ENCODE measurements at places on chromosomes 7 and 10.

GRCh38 chr7:102119213-102119651 is 167.4 kb upstream of the SH2B2 start:
- DNase-seq, result no peak

DNA sequence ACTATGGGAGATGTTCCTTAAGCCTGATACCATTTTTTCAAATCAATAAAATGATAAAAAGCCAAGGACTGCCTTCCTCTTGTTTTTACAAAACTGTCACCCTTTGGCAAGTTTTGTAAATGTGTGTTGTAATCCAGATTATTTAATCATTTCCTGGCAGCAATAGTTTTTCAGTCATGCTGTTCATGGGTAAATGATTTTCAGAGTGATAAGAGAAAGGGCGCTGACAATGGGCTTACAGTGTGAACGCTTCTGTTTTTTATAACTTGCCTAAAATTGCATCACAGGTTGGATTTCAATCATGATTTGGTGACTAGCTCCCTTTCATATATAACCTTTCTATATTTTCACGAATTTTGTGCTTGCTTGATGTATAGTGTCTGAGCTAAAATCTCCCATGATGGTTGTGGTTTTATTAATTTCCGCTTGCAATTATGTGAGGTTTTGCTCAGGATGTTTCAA is 19.0 kb upstream of the DMBT1 start:
- DNase-seq, result no peak

DNA sequence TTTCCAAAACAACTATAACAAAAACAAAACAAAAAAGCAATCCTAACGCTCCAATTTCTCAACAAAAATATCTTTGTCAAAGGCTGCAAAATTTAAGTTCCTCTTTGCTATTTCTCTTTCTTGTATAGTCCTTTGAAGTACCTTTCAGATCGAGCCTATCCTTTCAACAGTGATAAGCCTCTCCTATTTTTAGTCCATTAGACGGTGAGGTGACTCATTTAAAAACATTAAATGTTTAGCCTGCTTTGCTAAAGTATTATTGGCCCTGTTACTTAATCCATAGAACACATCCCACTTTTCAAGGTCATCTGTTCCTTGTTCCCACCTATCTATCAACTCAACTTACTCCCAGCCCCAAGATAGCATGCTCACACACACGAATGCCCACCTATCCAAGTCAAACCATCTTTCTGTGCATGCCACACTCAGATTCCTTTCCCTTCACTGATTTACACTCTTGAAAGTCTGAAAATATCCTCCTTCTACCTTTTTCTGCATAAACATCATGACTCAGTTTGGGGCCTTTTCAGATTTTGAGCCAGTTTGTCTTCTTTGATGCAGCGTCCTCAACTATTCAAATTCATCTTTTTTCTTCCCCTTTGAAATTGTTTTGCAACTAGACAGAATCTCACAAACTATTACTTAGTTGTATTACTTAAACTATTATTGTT is 224.9 kb upstream of the TMEM229A start:
- DNase-seq, result no peak

- DNase-seq, result no peak
Observed at GRCh38 chr10:74117738-74118137, 32.9 kb downstream of the AP3M1 start.

DNA sequence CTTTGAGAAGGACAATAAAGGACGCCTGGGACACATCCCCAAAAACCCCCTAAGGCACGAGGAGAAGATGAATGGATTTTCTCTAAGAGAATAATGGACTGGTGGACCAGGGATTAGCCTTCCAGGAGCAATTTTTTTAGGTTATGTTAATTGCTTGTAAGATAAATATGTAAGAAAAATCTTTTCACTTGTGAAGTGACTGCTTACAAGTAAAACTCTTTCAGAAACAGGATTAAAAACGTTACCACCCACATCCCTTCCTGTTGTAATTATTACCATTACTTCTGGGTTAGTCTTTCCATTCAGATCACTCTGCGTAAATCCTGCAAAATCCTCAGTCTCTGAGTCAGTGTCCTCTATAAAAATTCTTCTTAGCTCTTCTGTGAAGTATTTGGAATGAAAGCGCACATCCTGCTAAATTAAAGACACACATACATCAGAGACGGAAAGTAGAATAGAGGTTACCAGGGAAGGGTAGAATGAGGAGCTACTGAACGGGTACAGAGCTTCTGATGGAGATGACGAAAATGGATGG is 34.3 kb downstream of the CDCA7L start:
- no peak for DNase-seq

DNA sequence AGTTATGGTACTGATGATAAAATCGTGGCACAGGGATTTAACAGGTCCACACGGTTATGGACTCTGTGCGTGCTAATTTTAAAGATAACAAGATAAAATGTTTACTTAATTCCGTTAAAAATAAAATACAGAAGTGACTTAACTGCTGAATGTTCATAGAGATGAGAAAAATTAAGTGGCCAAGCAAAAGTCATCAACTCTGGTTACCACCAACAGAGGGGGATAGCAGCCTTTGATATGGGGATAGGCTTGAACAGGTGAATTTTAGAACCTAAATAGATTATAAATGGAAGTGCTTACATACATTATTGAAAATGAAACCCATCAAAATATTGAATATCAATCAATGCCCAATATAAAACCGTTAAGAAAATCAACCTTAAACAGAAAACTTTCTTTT is 245.0 kb downstream of the WDR37 start:
- DNase-seq, result no peak

GRCh38 chr10:128475686-128476367 is 349.6 kb upstream of the MKI67 start:
- DNase-seq, result no peak

DNA sequence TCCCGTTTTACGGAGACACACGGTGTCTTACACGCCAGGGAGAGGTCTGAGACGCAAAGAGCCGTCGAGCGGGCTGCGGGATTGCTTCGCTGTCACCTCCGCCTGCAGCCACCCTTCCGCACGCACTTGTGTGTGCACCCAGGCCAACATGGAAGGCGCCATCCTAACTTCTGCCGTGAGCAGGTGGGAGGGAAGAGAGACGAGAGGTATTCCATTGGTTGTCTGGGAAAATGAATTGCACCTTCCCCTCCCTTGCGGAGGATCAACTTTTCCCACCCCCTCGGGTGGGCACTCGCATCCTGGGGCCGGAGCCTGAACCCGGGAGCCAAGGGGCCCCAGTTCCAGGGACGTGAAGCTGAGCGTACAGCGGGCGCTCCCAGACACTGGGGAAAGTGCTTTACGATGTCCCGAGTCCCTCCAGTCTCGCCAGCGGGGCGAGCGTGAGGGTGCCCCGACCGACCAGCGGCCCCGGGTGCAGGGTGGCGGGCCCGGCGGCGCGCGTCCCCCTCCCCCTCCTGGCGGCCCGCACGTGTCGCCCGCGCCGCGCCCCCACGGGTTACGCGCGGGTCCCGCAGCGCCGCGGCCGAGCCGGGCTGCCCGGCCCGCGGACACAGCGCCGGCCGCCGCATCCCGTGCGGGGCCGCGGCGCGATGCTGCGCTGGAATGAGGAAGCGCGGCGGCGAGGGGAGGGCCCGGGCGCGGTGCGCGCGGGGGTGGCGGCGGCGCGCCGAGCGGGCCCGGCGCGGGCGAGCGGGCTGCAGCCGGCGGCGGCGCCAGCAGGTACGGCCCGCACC is 984 bp upstream of the IKZF1 start:
- no peak for DNase-seq

GRCh38 chr7:96235281-96235680 is 86.6 kb downstream of the SLC25A13 start:
- no peak for DNase-seq

GRCh38 chr10:103765981-103766380 is 89.4 kb downstream of the SH3PXD2A start:
- DNase-seq, result no peak

DNA sequence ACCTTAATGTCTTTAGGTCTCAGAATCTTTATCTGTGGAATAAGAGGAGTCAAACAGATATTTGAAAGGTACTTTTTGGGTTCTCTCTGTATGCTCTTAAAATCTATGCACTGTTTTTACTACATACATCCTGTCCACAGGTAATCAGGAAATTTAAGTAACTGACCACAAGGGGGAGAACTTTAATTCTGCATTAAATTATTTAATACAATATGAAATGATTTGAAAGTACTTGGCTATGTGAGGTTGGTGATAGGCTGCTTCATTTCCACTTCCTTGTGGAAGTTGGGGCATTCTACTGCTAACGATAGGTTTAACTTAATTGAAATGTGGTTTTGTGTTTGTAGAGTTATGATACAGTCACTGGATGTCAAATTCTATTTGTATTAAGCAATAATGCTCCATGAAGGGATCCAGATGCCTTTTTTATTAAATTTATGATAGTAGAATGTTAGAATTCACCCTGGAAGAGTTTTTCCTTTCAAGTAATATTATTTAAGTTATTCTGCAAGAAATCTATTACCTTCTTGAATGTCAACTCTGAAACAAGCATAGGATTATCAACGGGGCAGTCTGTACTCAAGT is 6.0 kb downstream of the TEX47 start:
- DNase-seq, result no peak

GRCh38 chr7:34501156-34501555 is 156.9 kb upstream of the NPSR1 start:
- no peak for DNase-seq

- DNase-seq, result no peak
Observed at GRCh38 chr10:1613511-1613910, 123.8 kb downstream of the ADARB2 start.

GRCh38 chr7:35787925-35788324 is 12.9 kb upstream of the SEPTIN7 start:
- DNase-seq, result no peak

DNA sequence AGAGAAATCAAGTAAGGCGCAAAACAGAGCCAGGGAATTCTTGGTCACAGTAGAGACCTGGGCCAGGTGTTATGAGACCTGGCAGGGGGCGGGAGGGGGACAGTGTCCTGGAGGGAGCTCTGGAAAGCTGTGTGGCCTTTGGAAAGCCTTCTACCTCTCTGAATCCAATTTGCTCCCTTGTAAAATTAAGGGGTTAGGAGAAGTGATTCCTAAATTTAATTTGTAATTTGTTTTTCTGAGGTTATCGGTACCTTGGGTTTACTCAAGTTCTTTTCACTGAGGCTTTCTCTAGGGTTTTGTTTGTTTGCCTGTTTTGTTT is 920.8 kb downstream of the TYW1 start:
- no peak for DNase-seq
